ENCODE measurements at places on chromosomes 7 and 10. TPM values are rescaled to one million over a fixed set of nuclear protein-coding genes. Genes with fewer than 3 reads are reported as not detected.

DNA sequence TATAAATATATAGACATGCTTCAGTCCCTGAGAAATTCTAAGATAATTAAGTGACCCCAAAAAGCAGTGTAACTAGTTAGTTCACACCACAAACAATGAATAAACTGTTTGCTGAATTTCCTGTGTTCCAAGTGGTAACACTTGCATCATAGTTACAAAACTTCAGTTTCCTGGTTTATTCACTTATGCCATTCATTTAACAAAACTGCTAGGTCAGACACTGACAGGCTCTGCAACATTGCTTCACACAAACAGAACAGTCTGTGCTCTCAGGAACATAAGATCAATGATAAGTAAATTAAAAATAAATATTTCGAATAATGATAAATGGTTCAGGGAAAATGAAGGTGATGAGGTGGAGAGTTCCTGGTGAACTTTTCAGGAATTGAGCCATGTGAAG is 133.3 kb upstream of the NAMPT start:
- H3K27me3 ChIP-seq, result no peaks in the 10 kb centered on the region
- no peaks in the 10 kb centered on the region for H3K4me1 ChIP-seq
- no peaks in the 10 kb centered on the region for H3K36me3 ChIP-seq
- no peak overlapping the region for H3K27ac ChIP-seq

DNA sequence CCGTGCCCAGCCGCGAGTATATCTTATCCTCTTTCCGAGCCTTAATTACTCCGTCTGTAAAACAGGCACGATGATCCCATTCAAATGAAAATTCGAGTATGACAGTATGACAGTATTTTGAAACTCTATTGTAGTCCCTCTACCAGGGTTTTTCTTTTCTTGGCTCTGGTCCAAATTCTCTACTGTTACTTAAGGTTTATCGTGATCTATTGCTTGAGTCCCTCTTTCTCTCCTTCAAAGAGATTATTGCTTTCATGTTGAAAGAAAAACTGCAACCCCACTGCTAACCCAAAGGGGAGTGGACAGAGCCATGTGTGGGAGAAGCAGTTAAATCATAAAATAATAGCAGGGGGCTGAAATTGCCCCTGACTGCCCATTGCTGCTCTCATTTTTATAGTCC is 1156.6 kb upstream of the AUTS2 start:
- H3K27ac ChIP-seq, result no peak overlapping the region
- DNase-seq, result no peak

DNA sequence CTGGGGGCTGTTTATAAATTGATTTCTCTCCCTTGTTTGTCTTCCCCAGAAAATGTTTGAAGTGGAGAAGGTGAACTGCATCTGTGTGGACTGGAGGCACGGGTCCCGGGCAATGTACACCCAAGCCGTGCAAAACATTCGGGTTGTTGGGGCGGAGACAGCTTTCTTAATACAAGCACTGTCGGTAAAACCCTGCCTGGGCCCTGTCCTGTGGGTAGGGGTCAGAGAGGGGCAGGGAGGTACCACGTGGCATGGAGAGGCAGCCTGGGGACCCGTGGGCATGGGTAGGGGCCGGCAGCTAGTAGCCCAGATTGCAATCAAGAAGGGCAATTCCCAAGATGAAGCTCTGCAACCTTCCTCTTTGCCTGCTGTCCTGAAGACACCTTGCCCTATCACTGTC is 6.1 kb downstream of the PNLIPRP2 start:
- H3K27ac ChIP-seq, result no peak overlapping the region
- no peaks in the 10 kb centered on the region for H3K36me3 ChIP-seq
- DNase-seq, result no peak

GRCh38 chr10:59718257-59718656 is 8.6 kb upstream of the SLC16A9 start:
- no peaks in the 10 kb centered on the region for H3K4me1 ChIP-seq
- no peaks in the 10 kb centered on the region for H3K27me3 ChIP-seq
- no peak overlapping the region for H3K4me3 ChIP-seq
- DNase-seq, result no peak

Gene CTAGE6
- 0.13 TPM for total RNA-seq
